T1000 (cell line): ENCODE measurements at places on chromosomes 7 and 10.

DNA sequence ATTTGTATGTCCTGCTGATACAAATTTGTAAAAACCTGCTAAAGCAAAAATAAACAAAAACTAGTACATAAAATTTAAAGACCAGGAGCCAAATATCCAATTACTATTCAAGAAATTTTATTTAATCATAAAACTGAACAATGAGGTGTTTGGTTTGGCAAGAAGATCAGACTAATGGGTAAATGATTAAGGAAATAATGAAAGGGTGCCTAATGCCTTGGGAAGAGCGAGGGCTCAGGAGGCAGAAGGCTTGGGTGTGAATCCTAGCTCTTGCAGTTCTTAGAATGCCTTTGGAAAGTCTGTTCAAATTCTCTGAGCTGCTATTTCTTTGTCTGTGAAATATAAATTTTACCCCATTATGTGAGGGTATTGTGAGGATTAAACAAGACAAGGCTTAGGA, 32.4 kb downstream of the NAPEPLD start:
- DNase-seq = no peak

DNA sequence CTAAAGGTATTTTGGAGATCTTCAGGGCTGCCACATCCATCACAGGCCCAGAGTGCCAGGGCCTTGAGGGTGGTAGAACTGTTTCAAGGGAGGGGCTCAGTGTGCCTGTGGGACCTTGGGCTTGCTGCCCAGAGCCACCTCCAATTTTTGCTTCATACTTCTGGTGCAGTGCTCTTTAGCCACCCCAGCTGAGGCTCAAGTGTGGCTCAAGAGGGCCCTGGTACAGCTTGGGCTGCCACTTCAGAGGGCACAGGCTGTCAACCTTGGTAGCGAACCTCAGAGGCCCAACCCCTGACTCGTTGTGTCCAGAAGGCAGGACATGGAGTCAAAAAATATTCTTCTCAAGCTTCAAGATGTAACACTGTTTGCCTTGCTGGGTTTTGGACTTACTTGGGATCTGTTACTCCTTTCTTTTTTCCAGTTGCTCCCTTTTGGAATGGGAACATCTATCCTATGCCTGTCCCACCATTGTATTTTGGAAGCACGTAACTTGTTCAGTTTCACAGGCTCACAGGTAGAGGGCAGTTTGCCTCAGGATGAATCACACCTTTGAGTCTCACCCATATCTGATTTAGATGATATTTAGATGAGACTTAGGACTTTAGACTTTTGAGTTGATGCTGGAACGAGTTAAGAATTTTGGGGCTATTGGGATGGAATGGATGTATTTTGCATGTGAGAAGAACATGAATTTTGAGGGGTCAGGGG, 224.8 kb downstream of the RPS24 start:
- no peak for DNase-seq

DNA sequence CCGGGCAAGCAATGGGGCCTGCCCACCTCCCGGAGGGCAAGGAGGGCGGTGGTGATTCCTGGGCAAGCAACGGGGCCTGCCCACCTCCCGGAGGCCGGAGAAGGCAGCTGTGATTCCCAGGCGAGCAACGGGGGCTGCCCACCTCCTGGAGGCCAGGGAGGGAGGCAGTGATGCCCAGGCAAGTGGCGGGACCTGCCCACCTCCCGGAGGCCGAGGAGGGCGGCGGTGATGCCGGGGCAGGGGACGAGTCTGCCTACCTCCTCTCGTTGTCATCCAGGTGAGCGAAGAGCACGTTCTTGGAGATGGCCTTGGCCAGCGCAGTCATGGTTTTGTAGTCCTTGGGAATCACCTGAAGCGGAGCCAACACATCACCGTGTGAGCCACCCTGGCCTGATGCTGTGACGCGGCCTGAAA, 49.5 kb upstream of the DNAAF5 start:
- DNase-seq = no peak

- no peak for DNase-seq
Observed at GRCh38 chr10:411603-412002, 276.3 kb downstream of the ZMYND11 start.

DNA sequence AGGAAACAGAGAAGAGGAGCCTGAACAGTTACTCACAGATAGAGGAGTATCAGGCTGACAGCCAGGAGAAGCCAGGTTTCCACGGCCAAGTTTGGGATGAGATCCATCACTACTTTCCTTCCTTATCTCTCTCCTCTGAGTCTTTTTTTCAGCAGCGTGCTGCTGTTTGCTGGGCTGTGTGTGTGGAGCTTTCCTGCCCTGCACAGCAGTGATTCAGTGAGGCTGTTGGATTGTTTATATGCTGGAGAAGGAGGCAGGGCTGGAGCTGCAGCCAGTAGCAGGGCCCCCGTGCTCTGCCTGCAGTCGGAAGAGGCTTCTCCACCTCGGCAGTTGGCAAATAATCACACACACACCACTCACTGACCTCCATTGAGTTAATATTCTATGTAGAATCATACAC, at the start of gene CYP3A7:
CYP3A7 (minus strand) TSS at position 210 of the 400 bp plus-strand sequence; CDS start at position 107, 103 bp downstream.
- no peak for DNase-seq

DNA sequence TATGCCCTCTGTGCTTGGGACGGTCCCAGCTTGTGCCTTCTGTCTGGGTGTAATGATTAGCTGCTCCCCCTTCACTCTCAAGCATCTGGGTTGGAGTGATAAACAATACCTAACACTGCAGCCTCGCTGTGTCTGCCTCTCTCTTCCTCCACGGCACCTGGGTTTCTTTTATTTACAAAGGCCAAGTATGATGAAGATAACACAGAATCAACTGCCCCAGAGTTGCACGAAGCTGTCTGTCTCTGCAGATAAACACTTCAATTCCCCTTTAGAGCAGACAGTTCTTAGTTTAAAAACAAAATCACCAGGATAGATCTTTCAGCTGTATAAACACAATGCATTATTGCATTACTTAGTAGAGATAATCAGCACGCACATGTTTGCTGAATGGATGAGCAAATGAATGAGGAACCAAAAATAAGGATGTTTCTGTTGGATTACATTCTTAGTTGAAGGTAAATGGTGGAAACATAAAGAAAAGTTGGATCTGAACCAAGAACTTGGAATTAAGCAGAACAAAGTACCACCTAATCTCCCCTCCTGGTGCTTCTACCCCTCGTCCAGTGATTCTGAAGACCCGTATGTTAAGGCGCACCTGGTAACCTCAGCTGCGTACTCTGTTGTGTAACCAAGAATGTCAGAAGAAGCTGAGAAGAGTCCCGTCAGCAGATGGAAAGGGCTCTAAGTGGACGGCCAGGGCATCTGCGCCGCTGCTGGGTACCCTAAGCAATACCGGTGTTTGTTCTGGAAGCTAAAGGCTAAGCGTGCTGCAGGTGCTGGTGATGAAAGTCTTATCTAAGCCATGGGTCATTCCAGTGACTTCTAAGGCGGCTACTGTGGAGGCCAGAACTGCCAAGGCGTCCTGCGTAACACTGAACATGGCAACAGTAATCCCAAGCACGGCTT, 26.6 kb downstream of the INSIG1 start:
- DNase-seq = no peak

- no peak for DNase-seq
Observed at GRCh38 chr10:116237260-116237659, 35.7 kb downstream of the GFRA1 start.

DNA sequence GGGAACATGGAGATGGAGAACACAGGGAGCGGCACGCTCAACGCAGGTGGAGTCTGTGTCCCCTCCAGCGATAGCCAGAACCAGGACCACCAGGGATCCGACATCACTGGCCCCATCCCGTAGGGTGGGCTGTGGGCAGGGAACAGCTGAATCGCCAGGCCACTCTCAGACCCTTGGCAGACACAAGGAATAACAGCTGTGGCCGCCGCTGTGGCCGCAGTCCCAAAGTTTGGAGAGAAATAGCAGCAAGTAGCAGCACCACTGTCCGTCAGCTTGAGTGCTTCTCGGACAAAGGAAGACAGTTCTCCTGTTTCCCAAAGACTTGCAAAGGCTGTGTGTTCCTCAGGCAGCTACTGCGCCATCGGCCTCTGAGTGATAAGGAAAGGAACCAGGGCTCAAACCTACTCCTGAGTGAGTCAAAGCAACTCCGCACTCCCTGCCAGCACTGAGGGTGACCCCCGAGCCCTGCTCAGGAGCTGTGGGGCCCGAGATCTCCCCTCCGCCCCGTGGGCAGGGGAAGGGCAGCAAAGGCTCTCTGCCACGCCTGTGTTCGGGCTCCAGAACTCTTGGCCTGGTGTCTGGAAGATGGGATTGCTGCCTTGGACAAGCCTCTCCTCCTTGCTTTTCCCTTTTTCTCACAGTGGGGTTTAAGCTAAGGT, 82.3 kb upstream of the FAM20C start:
- DNase-seq = no peak

GRCh38 chr10:1360011-1360557, 303.9 kb downstream of the WDR37 start:
- no peak for DNase-seq

DNA sequence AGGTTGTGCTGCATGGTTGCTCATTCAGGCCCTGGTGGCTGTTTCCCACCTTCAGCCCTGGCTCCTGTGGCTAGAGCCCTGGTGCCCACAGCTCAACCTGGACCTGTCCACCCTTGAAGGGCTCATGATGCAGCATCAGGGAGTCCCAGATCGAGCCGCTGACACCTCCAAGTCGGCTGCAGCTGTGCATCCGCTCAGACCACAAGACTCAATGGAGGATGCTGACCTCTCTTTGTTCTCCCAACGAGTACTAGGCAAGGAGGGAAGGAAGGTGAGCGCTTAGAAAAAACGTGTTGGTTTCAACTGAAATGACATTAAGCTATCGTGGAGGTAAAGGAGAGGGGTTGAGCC, 9.5 kb upstream of the C10orf95 start:
- no peak for DNase-seq

GRCh38 chr10:43760514-43760913, 111.8 kb upstream of the ZNF32 start:
- DNase-seq = no peak

DNA sequence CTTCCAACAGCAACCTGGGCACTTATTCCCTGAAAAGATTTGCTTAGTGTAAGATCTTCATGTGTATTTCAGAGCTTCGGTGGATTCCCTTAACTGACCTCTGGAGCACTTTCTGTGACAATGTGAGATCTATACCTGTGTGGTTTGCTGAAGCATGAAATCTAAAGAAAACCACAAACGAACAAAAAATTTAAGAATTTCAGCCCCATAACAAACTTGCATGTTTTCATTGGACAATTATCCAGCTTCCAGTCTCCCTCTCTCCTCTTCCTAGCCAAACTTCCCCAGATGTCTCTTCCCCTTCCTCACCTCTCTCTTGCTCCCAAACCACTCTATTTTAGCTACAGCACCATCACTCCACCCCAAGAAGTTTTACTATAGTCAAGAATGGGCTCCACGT, 279.9 kb upstream of the SORCS1 start:
- DNase-seq = no peak
